Activated naive CD8-positive, alpha-beta T cell treated with anti-CD3 and anti-CD28 coated beads for 36 hours (primary cell): ENCODE measurements at places on chromosomes 12 and 14. TPM values are rescaled to one million over a fixed set of nuclear protein-coding genes. Genes with fewer than 3 reads are reported as not detected.

GRCh38 chr14:99592933-99593753 lies 10.9 kb downstream of the CCDC85C start:
- no peak for DNase-seq

GRCh38 chr14:39665075-39665475 lies 232.8 kb upstream of the FBXO33 start:
- H3K4me1 ChIP-seq = peaks cover 23% of the 10 kb centered on the region
- no peak for DNase-seq
- H3K36me3 ChIP-seq = peaks cover 1% of the 10 kb centered on the region
- H3K4me3 ChIP-seq = no peak overlapping the region
- peak overlapping the region; percentile 12 for H3K27ac ChIP-seq

Gene ADCY6
- total RNA-seq = 0.18 TPM

DNA sequence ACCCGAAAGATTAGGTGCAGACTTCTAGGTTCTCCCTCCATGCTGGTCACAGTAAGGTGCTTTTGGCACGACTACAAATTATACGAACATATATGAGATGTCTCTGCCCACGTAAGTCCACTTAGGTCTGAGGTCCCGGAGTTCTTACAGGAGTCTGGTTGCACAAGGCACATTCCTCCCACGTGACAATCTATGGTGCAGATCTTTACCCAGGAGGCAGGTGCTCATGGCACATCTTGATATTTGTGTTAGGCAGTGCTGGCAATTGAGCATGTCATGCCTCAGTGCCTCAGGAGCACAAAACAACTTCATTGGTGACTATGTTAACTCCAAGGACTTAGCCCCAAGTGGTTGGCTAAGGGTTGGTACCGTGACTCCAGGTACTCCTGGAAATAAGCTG lies 92.0 kb upstream of the AMN1 start:
- H3K4me3 ChIP-seq = no peak overlapping the region
- H3K27ac ChIP-seq = no peak overlapping the region
- H3K36me3 ChIP-seq = peaks cover 8% of the 10 kb centered on the region

GRCh38 chr12:66160704-66161103 lies 9.1 kb downstream of the TMBIM4 start:
- H3K4me3 ChIP-seq = no peak overlapping the region
- H3K27me3 ChIP-seq = no peaks in the 10 kb centered on the region
- no peak overlapping the region for H3K27ac ChIP-seq
- H3K36me3 ChIP-seq = peaks cover 77% of the 10 kb centered on the region

DNA sequence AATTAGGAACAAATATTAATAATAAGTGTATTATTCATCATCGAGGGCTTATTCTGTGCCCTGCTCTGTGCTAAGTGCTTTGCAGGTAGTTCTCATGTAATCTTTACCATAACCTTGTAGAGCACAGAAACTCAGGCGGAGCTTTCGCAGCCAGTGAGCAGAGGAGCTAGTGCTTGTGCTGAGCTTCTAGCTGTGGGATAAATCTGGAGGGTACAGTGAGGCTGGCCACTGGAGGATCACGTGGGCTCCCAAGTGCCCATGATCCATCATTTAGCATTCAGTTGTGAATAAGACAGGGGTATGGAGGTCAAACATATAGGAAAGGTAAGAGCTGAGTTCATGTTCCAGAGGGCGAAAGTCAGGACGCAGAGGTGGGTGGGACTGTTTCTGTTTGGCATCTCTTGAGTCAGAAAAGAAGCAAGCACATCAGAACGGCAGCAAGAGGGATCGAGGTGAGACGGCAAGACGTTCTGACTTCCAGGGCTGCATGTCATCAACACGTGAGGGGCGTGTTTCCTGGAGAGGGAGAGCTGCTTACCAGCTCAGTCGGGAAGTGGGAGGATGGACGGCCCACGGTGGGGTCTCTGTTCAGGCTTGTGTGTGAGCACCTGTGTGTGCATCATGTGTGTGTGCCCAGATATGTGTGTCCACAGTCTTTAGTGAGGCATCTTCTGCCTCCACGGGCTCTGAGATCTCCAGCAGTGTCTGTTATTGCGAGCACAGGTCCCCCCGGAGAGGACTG lies 16.8 kb upstream of the KRT80 start:
- H3K27me3 ChIP-seq = peaks cover 6% of the 10 kb centered on the region
- no peak overlapping the region for H3K4me3 ChIP-seq
- H3K36me3 ChIP-seq = no peaks in the 10 kb centered on the region
- H3K4me1 ChIP-seq = no peaks in the 10 kb centered on the region
- no peak overlapping the region for H3K27ac ChIP-seq

GRCh38 chr12:2287151-2287550 lies 234.4 kb downstream of the CACNA1C start:
- H3K4me1 ChIP-seq = peaks cover 10% of the 10 kb centered on the region
- H3K4me3 ChIP-seq = no peak overlapping the region
- peaks cover 11% of the 10 kb centered on the region for H3K27me3 ChIP-seq
- no peaks in the 10 kb centered on the region for H3K36me3 ChIP-seq

DNA sequence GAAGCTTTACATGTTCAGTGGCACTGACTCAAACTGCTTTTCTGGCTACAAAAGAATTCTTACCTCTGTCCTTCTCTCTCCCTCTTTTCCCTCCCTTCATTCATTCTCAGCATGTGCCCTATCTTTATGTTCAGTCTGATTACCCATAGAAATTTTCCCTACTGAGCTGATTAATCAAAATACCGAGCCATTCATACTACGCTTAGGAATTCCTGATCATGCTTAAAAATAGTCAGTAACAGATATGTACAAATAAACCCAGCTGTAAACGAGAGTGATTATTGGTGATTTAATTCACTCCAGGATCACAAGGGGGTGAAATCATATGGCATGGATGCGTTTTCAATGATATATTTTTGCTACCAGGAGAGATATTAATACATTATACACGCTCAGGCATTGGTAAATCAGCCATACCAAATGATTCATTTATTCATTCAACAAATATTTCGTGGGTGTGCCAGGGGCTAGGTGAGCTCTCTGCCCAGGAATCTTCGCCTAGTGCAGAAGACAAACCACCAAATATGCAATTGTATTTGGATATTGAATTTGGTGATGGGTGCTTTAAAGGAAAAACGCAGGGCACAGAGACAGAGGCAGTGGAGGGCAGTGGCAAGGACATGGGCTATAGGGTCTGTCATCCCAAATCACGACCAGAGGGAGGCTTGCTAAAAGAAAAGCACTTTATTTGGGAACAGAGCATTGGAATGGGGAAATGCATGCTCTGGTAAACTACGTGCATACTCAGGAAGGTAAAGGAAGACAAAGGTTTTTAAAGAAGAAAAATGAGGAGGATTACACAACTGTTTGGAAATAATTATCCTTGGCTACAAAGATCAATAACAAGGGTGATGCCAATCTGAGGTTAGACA lies 13.9 kb upstream of the VRK1 start:
- H3K4me1 ChIP-seq = no peaks in the 10 kb centered on the region
- H3K27me3 ChIP-seq = peaks cover 4% of the 10 kb centered on the region
- H3K4me3 ChIP-seq = no peak overlapping the region

DNA sequence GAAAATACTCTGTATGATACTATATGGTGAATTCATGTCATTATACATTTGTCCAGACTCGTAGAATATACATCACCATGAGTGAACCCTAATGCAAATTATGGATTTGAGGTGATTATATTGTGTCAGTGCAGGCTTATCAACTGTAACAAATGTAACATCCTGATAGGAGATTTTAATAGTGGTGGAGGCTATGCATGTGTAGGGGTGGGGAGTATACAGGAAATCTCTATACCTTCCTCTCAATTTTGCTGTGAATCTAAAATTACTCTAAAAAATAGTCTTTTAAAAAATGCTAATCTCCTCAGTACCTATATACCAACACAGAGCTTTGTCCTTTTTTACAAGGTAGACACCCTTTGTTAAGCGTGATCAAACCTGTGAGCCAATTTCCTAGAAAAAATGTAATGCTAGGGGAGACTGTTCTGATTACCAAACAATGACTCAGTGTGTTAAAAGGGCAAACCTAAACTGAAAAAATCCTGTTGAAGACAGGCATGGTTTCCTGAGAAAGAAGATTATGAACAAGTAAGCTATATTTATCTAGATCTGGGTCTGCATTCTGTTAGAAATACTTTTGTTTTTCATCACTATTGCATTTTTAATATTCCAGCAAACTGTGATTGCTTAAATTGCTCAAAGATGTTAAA lies 170.9 kb downstream of the DUSP6 start:
- H3K27ac ChIP-seq = no peak overlapping the region
- no peak for DNase-seq
- no peaks in the 10 kb centered on the region for H3K27me3 ChIP-seq
- H3K4me3 ChIP-seq = no peak overlapping the region

DNA sequence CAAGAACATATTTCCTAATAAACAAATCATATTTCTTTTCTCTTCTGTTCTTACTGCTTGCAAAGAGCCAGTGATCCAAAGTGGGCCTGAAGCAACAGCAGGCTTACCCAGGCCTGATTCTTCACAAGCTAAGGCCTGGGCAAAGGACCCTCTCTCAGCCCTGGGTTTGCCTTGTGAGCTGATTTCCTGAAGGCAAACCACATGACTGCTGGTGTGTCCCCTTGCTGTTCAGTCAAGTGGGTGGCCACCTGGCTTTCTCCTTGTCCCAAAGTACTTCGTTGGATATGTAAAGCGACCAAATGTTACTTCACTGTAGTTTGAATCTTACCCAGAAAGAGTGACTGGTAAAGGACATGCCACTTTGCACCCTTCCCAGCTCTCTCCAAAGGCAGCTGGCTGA lies 392.9 kb downstream of the ZFP36L1 start:
- H3K4me3 ChIP-seq = no peak overlapping the region
- H3K36me3 ChIP-seq = peaks cover 4% of the 10 kb centered on the region
- no peak for DNase-seq
- peaks cover 31% of the 10 kb centered on the region for H3K4me1 ChIP-seq

GRCh38 chr12:51004504-51004903 lies 21.7 kb downstream of the SLC11A2 start:
- H3K4me3 ChIP-seq = no peak overlapping the region
- peaks cover 14% of the 10 kb centered on the region for H3K4me1 ChIP-seq
- no peak for DNase-seq
- peak overlapping the region; percentile 54 for H3K27ac ChIP-seq

- peaks cover 71% of the 10 kb centered on the region for H3K36me3 ChIP-seq
- peak overlapping the region; percentile 99 for H3K27ac ChIP-seq
- DNase-seq = peak; percentile 60
- peaks cover 29% of the 10 kb centered on the region for H3K27me3 ChIP-seq
- peaks cover 43% of the 10 kb centered on the region for H3K4me1 ChIP-seq
Measured at GRCh38 chr12:6532927-6533652, 1.2 kb upstream of the GAPDH start.

Gene DTX3
- total RNA-seq = 20.2 TPM

Gene INSM2
- total RNA-seq = not detected

DNA sequence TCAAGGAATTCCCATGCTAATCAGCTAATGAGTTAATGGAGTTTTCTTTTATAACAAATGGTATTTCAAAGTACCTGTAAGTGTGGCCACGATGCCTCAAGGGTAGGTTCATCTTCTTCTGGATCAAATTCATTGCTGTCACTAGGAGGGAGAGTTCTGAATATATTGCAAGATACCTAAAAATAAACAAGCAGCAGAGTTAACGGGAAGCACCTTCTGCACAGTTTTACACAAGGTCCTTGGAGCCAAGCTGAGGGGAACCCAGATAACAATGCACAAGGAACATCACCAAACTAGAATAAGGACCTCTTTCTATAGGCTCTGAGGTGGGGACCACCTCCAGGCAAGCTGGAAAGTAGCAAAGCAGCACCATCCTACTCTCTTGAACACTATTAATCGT lies 103.2 kb upstream of the GPHB5 start:
- H3K4me1 ChIP-seq = peaks cover 3% of the 10 kb centered on the region
- H3K27ac ChIP-seq = no peak overlapping the region
- peaks cover 15% of the 10 kb centered on the region for H3K36me3 ChIP-seq
- DNase-seq = no peak

Gene MIP
- not detected for total RNA-seq

- H3K4me1 ChIP-seq = peaks cover 39% of the 10 kb centered on the region
- no peaks in the 10 kb centered on the region for H3K27me3 ChIP-seq
- no peak overlapping the region for H3K27ac ChIP-seq
- DNase-seq = no peak
- H3K4me3 ChIP-seq = peak overlapping the region; percentile 15
- H3K36me3 ChIP-seq = peaks cover 3% of the 10 kb centered on the region
Measured at GRCh38 chr12:6925540-6926279, 2.0 kb upstream of the ATN1 start.

- no peak for DNase-seq
- no peak overlapping the region for H3K4me3 ChIP-seq
- no peak overlapping the region for H3K27ac ChIP-seq
- peaks cover 1% of the 10 kb centered on the region for H3K27me3 ChIP-seq
- peaks cover 6% of the 10 kb centered on the region for H3K4me1 ChIP-seq
Measured at GRCh38 chr14:51593397-51593796, 58.3 kb upstream of the FRMD6 start.

DNA sequence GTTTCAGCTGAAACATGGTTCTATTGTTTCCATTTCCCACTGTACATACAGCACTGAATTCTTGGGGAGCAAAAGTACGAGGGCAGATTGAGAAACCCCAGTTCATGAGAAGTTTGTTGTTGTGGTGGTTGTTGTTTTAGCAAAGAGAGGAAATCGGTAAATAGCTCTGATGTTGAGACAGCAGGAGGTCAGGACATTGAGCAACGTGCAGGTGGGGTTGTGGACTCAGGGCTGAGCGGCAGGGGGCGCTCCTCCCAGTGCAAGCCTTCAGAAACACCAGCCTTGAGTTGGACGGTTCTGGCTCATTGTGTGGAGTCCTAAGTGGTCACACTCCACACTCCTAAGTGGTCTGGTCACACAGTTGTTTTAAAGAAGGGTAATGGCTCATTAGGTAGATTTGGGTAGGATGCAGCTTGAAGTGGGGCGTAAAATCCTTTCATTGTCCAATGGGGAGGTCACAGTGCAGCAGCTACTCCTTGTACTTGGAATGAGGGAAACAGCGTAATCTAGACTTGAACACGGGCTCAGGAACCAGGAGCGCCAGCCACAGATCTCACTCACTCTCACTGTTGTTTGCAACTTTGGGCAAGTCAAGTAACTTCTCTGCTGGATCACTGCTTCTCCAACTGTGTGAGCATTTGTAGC lies 14.5 kb upstream of the PWP1 start:
- H3K4me1 ChIP-seq = peaks cover 4% of the 10 kb centered on the region
- peaks cover 14% of the 10 kb centered on the region for H3K27me3 ChIP-seq
- DNase-seq = peak; percentile 33
- no peak overlapping the region for H3K4me3 ChIP-seq

GRCh38 chr14:36300337-36300736 lies 20.1 kb downstream of the MBIP start:
- H3K4me3 ChIP-seq = no peak overlapping the region
- DNase-seq = no peak
- H3K27ac ChIP-seq = no peak overlapping the region
- H3K27me3 ChIP-seq = no peaks in the 10 kb centered on the region

Gene CD4
- 2.2 TPM for total RNA-seq

DNA sequence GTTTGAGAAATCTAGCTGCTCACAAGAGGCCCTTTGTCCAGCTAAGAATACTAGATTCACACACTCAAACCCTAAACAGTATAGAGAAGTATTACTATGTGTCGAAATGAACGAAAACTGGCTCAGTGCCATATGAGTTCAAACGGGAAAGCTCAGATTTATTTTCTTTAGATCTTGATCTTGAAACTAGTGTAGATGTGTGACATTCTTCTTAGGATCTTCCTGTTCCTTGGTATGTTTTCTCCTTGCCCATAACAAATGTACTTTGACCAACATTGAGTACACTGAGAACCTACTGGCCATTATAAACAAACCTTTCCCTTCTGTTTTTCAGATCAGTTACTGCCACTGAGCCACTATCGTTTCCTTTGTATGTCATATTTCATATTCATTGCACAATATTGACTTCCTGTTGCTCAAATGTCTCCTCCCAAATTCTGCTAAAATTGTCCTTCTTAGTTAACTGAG lies 21.3 kb downstream of the MYBPC1 start:
- H3K4me1 ChIP-seq = peaks cover 15% of the 10 kb centered on the region
- no peak overlapping the region for H3K4me3 ChIP-seq
- DNase-seq = no peak
- H3K36me3 ChIP-seq = no peaks in the 10 kb centered on the region

Gene SYNE3
- total RNA-seq = 38.8 TPM
